CD4-positive, alpha-beta memory T cell (primary cell): ENCODE measurements at places on chromosomes 3 and 15. TPM values are rescaled to one million over a fixed set of nuclear protein-coding genes. Genes with fewer than 3 reads are reported as not detected.

Gene IQSEC1
- 79.3 TPM for total RNA-seq

Gene TEX264
- total RNA-seq: 40.0 TPM

Gene PLCD1
- 93.9 TPM for total RNA-seq

Gene ITIH4
- 50.7 TPM for total RNA-seq

Gene ARPP21
- not detected for total RNA-seq

DNA sequence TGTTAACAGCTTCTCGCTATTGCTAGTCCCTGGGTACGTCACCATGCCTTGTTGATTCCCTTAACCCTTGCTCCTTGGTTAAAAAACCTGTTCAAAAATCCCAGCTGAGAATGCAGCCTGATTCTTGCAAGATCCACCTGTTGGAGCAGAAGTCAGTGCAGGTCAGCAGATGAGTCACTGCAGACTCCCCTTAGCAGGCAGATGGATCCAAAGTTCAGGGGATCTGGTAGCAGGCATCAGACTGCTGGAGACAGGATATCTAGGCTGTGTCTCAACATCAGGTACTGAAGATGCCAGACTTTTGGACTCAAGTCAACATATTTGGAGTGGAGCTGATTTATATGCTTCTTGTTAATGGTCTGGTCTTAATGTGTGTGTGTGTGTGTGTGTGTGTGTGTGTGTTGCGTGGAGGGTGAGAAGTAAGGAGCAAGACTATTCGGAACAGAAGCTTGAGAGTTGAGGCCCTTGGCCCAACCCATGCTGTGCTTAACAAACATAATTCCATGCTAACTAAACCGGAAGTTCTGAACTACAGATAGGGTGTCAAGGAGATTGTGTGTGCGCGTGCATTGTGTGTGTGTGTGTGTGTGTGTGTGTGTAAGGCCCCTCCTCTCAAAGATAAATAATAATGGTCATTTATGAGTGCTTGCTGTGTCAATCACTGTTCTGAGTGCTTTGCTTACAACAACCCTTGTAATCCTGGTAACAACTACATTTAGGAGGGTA is 1.0 kb upstream of the C3orf52 start:
- no peak for DNase-seq

DNA sequence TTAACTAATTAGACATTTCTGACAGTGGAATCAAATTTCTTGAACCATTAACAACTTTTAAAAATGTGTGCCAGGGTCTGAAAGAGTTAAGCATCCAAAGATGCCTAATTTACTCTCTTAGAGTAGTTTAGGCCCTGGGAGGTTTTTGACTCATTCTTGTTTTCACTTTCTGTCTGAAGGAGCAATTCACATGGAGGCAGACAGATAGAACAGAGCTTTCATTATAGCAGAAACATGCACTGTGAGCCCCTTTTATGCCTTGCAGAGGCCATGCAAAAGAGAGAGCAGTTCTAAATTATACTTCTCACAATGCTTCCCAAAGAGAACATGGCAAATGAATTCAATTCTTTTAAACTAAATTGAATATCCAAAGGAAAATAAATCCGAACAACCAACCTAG is 554.8 kb downstream of the MFSD1 start:
- no peak for DNase-seq

DNA sequence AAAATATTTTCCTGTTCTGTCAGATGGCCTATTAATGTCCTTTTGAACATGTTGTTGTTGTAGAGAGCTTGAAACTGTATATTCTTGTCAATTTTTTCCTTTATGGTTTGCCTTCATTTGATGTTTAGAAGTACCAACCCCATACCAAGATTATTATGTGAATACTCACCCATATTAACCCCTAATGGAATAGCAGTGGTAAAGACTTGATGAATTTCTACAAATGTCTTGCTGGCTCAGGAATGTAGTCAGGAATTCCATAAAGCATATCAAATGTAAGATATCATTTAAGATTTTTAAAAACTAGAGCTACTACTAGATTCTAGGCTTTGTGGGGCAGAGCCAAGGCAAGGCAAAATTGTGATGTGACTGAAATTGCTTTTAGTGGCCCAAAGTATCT is 30.0 kb downstream of the MYO5A start:
- DNase-seq: no peak

- DNase-seq: no peak
Observed at GRCh38 chr15:82640672-82641071, 6.5 kb downstream of the CPEB1 start.

DNA sequence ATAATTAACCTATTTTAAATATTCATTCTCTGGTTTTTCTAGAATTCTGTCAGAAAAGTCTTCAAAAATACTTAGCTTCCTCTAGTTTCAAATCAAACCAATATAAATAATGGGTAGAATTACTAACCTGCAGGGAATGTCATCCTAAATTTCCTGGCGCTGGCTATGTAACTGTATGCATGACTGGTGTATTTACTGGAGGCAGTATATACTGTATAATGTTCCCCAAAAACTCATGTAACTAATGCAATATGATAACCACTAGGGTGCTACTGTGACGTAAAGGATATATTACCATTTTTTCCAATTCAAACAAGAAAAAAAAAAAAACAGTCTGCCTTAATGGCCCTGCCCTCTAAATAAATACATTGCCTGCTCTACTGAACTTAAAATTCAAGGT is 407.5 kb downstream of the MECOM start:
- no peak for DNase-seq

GRCh38 chr15:69679623-69680228 is 227.1 kb downstream of the RPLP1 start:
- DNase-seq: no peak

DNA sequence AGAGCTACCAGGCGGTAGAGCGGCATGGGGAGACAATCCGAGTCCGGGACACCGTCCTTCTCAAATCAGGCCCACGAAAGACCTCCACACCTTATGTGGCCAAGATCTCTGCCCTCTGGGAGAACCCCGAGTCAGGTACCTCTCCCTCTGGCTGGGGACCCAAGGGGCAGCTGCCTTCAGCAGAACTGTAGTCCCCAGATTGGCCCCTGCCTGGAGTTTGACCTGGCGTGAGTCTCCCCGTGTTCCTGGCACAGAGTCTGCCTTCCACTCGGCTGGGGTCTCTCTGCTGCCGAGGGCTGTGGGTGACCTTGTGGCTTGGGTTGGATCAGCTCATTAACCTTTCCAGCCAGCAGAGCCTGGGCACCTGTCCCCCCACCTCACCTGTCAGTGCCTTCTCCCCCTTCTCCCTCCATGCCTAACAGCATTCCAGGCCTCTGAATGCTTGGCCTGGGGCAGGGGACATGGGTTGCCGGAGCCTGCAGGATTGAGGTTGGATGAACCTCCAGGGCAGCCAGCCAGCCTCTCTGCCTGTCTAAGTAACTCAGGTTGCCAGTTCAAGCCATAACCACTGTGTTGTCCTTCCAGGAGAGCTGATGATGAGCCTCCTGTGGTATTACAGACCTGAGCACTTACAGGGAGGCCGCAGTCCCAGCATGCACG is 6.8 kb upstream of the CHST14 start:
- DNase-seq: no peak

DNA sequence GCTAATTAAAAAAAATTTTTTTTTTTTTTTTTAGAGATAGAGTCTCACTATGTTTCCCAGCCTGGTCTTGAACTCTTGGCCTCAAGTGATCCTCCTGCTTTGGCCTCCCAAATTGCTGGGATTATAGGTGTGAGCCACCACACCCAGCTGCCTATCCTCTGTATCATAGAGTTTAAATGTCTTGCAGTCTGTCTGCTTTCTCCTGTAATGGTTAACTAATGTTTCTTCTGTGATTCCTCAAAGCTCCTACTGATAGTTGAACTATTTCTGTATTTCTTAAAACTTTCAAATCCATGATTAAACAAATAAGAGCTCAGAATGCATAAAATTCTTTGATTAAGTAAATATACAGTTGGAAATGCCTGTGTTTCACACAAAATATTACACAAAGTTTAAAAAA is 115.4 kb upstream of the TPM1 start:
- DNase-seq: no peak

DNA sequence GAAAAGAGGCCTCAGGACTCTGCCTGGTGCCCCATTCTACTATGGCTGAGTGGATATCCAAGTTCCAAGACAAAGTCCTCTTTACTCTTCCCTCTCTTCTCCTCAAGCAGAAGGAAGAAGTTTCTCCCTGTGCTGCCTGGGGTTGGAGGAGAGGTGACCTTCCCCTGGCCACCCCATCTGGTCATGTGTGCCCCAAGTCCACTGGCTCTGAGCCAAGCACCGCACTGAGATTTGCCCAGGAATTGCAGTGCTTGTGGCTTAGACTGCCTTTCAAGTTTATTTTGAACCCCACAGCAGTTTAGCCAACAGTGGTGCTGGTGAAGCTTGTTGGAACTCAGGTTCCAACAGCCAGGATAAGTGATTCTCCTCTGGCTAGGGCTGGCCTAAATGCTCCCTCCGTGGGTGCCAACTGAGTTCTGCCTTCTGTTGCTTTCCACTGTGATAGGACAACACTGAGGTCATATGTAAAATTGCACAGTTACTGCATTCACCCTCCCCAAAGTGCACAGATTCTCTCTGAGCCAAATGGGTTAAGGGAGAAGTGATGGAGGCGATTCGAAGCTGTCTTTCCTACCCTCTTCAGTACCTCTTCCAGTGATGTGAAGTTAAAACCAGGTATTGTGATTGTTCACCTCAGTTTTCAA is 69.9 kb downstream of the TMCO5A start:
- no peak for DNase-seq

DNA sequence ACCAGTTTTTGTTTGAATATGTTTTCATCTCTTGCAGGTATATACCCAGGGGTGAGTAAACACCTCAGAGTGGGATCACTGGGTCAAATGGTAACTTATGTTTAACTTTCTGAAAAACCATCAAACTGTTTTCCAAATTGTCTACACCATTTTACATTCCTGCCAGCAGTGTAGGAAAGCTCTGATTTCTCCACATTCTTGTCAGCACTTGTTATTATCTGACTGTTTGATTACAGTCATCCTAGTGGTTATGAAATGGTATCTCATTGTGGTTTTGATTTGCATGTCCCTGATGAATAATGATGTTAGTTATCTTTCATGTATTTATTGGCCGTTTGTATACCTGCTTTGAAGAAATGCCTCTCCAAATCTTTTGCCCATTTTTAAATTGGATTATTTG is 13.8 kb downstream of the FSD2 start:
- no peak for DNase-seq

DNA sequence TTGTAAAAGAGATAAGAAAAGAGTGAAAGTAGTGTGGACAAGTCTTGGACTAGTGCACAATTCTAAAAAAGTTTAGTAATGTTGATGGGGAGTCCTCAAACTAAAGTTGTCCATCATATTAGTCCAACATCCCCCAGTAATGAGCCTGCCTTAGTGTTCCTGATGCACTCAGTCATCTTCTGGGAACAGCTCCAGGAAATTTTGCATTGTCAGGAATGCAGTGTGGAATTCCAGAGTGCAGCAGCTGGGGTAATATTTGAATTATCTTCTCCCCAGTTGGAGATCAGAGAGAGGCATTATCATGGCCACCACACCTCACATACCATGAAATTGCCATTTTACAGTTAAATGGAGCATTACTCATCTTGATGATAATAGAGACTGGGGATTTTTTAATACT is 528.8 kb upstream of the NAALADL2 start:
- DNase-seq: no peak

- no peak for DNase-seq
Observed at GRCh38 chr3:31502803-31503221, 29.9 kb upstream of the STT3B start.
